ENCODE measurements at places on chromosomes 2 and 18. TPM values are rescaled to one million over a fixed set of nuclear protein-coding genes. Genes with fewer than 3 reads are reported as not detected.

- DNase-seq, result no peak
Measured at GRCh38 chr2:37376421-37377186, 32.2 kb downstream of the QPCT start.

Gene CFAP65
- 0.05 TPM for total RNA-seq

- DNase-seq, result no peak
Measured at GRCh38 chr2:3432067-3432466, 52.6 kb downstream of the TRAPPC12 start.

DNA sequence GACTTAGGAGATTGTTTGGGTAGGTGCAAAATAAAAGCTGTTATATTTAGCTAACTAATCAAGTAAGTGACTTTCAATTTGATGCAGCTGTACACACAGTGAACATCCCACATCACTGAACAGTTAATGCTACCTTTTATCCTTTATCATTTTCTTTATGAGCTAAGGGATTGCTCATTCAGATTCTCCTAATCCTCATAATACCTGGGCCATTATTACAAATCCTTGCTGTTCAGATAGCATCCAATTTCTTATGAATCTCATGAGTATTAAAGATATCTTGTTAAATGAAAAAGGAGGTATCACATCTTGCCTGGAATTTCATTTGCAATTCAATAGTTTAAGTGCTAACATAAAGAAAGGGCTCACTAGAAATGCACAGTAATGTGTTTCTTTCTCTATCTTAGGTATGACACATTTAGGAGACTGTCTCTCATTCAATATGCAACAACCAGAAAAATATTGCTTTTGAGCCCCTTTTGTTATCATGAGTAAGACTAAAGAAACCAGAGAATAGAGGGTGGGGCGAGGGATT is 918.5 kb downstream of the CBLN2 start:
- no peak for DNase-seq

DNA sequence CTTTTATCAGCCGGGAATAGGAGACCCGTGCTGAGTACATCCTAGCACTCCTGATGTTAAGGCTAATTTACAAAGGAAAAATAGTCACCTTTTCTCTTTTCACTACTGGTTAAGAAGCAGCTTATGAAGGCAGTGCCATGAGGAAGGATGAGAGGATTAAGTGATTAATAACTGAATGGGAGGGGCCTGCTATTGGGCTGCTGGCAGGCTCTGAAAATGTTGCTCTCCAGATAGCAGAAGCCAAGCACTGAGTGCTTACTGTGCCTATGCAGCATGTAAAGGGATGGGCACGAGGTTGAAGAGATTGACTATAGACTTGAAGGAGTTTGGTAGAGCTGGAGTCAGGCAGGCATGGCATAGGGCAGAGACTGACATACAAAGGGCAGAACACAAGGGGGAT is 282.4 kb upstream of the THSD7B start:
- DNase-seq, result no peak

- no peak for DNase-seq
Measured at GRCh38 chr2:111715987-111716904, 167.7 kb downstream of the ANAPC1 start.

- DNase-seq, result no peak
Measured at GRCh38 chr2:225013425-225014365, 28.6 kb downstream of the DOCK10 start.

Gene DTNB
- 9.3 TPM for total RNA-seq

GRCh38 chr2:240374085-240374907 is 61.2 kb upstream of the GPC1 start:
- DNase-seq, result peak; percentile 43

Gene BUB1
- 47.3 TPM for total RNA-seq

Gene IL1RN
- 1.5 TPM for total RNA-seq

- peak; percentile 71 for DNase-seq
Measured at GRCh38 chr2:43059183-43059897, 167.1 kb downstream of the ZFP36L2 start.

DNA sequence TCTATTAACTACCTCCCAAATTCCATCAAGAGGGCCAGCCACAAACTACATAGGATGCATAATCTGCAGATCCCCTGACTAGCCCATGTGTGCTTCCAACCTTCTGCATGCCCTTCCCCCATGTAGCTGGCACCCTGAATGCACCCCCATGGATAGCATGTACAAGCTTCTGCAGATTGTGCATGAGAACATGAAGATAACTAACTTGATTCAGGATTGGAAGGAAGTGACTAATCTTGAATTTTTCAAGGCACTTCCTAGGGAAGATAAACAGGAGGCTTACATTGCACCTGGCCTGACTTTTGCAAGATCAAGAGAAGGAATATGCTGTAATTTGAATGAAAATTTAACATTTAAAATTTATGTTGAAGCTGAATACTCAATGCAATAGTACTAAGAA is 66.7 kb downstream of the CDC42EP3 start:
- DNase-seq, result no peak

Gene CD302
- 8.5 TPM for total RNA-seq

Gene ACVR2A
- 15.4 TPM for total RNA-seq

Gene GKN1
- not detected for total RNA-seq

GRCh38 chr2:60413814-60414168 is 139.7 kb downstream of the BCL11A start:
- no peak for DNase-seq
